Central memory CD8-positive, alpha-beta T cell (primary cell): ENCODE measurements at places on chromosomes 11 and 22.

DNA sequence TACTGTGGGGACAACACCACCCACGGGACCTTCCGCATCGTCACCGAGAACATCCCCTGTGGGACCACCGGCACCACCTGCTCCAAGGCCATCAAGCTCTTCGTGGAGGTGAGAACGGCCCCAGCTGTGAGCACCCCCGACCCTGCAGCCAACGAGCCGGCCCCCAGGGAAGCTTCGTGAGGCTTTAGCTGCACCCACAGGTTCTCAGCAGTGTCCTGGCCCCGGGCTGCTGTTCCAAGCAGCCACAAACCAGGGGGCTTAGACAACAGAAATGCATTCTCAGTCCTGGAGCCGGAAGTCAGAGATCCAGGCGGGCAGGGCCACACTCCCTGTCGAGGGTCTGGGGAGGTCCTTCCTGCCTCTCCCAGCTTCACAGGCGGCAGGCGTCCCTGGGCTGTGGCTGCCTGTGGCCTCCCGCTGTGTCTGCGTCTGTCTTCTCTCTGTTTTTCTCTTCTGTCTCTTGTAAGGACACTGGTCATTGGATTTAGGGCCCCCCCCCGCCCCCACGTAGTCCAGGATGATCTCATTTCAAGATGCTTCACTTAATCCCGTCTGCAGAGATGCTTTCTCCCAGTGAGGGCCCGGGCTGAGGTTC, 12.5 kb downstream of the MUC5B start:
- no peak for DNase-seq

DNA sequence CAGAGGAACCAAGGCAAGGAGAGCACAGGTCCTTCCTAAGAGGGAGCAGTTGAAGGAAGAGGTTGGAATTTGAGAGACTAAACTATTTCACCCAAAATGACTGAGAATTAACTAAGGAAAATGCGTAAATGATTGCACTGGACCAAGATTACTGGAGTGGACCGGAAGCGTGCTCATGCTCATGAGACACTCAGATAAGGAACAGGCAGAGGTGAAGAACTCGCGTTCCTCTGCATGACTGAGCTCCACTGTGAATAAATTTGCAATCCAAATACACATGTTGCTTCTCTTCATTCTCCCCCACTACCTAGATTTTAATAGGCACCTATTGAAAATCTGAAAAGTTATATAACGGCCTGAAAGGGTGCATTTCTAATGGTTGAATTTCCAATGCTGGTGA, 207.0 kb downstream of the KIRREL3 start:
- DNase-seq, result no peak

GRCh38 chr11:108340973-108341372, 118.1 kb downstream of the ATM start:
- no peak for DNase-seq

DNA sequence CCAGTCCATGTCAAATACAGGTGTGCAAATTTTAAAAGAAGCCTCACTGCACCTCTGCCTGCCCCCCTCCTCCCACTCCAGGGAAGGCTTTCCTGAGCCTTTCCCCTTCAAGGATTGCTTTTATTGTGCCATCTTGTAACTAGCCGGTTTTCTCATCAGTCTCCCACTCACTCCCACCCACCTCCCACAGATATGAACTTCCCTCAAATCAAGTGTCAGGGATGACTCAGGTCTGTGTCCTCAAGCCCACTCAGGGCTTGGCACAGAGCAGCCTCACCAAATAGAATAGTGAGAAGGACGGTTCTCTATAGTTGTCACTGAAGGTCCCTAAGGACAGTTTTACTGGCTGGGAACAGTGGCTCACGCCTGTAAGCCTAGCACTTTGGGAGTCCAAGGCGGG, 43.0 kb downstream of the THAP12 start:
- DNase-seq, result no peak

DNA sequence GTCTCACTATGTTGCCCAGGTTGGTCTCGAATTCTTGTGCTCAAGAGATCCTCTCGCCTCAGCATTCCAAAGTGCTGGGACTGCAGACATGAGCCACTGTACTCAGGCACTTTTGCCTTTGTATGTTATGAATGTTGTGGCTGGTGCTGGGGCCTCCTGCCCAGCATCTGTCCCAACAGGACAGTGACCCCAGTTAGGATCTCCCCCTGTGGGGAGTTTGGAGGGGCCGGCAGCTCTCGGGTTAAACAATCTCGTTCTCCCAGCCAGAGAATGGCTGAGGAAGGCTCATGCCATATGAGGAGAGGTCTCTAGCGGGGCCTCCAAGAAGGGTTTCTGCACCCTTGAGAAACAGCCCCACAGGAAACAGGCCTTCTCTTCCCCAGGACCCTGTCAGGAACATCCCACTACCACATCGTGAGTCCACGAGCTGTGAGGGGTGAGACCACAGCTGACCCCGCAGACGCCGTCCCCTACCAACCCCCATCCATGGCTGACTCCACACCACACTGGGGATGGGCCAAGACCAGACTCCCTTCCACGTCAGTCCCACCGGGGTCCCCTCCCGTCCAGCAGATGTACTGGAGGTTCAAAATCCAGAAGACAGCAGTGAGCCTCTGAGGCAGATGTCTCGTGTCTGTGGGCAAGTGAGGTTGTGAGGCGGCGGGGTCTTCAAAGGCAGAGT, 54.1 kb downstream of the SHANK2 start:
- no peak for DNase-seq

- DNase-seq, result no peak
Observed at GRCh38 chr22:40609216-40609615, 27.3 kb downstream of the MRTFA start.

GRCh38 chr22:39264349-39265038, 19.7 kb upstream of the PDGFB start:
- no peak for DNase-seq

GRCh38 chr11:62341588-62341987, 4.3 kb downstream of the ASRGL1 start:
- no peak for DNase-seq

DNA sequence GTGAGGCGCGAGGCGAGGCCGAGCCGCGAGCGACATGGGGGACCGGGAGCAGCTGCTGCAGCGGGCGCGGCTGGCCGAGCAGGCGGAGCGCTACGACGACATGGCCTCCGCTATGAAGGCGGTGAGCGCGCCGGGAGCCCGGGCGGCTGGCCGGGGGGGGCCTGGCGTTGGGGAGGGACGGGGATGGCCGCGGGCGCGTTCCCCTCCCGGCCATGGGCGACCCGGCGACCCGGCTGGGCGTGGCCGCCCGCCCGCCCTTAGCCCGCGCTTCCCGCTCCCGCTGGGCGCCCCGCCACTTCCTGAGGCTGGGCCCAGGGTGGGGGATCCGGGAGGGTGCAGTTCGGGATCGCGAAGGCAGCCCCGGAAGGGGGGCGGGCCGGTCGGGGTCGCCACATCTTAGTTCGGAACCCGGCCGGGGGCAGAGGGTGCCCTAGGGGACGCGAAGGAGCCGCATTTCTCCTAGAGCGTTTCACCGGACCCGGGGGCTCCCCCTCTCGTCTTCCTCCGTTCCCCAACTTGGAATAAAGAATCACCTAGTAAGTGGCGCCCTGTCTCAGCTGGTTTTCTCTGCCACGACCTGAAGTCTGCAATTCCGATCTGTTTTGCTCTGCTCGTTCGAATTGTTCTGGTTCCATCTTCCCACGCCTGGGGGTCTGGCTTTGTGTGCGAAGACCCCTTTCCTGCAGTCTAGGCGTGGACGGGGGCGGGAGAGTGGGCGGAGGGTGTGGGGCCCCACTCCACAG, 536 bp downstream of the YWHAH start:
- DNase-seq, result no peak

DNA sequence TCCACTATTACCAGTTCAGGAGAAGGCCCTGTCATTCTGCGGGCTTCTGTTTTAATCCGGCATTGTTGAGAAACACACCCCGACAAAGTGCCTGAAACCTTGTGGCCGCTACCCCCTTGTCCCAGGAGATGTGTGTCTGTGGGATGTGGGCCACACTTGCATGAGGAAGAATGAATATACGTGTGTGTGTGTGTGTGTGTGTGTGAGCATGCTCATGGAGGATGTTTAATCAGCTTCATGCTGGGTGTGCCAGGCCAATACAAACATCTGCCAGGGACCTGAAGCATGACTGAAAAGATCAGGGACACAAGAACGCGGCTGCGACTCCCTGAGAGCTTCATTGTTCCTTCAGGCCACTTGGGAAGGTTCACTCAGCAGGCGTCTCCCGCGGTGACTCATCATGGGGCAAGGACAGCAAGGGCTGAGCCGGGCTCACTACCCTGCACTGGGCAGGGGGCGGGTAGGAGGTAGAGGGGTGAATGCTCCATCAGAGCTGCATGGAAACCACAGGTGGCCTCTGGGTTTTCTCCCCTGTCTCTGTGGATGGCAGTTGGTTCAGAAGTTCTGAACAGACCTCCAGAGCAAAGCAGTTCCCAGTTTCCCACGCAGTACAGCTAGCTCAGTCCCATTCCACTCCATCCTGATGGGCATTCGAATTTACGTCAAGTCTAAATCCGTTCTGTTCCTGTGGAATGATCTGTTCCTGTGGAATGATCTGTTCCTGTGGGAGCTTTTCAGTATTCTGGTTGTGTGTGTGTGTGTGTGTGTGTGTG, 7.0 kb upstream of the MALAT1 start:
- no peak for DNase-seq

DNA sequence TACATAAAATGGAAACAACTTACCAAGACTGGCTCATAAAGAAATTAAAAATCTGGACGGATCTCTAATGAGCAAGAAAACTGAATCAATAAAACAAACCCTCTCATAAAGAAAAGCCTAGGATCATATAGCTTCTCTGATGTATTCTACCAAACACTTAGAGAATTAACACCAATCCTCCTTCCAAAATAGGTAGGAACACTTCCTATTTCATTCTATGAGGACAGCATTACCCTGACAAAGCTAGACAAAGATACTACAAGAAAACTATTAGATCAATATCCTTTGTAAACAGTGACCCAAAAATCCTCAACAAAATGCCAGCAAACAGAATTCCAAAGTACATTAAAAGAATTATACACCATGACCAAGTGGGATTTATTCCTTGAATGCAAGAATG, 52.9 kb upstream of the CLTCL1 start:
- DNase-seq, result no peak

DNA sequence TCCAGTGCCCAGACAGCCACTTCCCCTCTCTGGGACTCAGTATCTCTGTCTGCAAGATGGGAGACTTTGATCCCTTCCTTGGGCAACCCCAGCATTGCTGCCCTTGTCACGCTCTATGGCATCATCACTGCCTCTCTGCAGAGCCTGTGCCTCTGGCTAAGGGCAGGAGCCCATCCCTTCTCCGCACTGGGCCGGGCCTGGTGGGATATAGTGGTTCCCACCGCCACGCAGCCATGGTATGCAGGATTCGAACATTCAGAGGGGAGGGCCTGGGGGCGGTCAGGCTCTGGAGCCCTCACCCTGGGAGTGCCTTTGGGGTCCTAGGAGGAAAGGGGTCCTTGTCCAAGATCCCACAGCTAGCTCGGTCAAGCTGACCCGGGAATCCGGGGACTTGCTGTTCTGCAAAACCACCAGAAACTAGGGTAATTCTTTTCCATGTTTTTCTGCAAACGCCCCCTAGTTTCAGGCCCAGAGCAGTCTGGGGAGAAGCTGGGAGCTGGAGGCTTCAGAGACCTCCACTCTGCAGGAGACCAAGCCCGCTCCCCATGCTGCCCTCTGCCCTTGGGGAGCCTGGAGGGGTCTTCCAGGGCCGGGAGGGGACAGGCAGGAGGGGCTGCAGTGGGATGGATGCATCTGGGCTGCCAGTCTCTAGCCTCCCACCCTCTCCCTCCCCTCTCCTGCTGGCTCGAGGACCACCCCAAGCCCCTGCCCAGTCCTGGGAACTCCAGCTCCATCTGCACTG, 24.4 kb upstream of the CBX7 start:
- no peak for DNase-seq

- no peak for DNase-seq
Observed at GRCh38 chr11:64762277-64762673, 2.5 kb upstream of the PYGM start.

DNA sequence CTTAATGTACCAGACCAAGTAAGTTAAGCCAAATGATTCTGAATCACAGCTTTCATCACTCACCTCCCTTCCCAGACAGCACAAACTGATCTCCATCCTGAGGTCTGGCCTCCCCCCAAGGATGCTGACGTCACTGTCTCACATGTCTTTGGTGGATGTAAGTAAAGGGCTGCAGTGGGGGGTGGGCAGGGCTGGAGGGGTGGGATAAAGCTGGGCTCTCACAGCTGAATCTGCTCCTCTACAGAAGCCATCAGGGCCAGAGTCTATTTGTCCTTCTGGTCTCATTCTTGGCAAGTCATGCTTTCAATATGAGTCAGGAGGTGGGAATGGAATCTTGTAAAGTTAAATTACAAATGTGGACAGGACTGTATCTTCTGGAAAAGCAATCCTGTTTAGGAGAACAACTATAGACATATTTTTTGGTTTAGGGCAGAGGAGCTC, 32.7 kb downstream of the P4HA3 start:
- DNase-seq, result no peak

DNA sequence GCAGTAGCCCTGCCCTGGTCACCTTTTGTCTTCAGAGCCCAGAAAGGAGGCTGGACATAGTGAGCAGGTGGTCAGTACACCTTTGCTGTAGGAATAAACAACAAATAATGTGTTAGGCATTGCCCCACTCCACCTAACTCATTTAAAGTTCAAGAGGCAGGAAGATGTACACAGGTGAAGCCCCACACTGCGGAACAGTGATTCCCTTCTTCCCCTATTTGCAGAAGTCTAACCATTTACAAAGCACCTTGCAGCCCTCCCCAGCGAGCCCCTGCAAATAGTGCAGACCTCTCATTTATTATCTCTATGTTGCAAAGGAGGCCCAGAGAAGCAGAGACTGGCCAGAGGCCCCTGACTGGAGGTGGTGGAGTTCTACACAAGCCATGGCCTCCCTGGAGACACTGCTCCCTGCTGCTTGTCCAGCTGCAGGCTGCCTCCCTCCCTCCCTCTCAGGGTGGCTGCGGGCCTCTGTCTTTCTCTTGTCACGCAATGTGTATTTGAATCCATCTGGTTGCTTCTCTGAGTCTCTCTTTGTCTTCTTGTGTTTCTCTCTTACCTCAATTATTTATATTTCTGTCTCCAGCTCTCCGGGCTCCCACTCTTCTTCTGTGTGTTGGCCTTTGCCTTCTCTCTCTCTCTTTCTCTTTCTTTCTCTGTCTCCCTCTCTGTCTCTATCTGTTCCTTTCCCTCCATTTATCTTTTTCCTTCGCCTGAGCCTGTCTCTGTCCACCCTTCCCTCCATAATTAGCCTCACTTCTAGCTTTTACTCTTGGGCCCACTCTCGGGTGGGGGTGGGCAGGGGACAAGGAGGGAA, 59.1 kb upstream of the PRDM11 start:
- no peak for DNase-seq
